ENCODE measurements at places on chromosomes 6 and 20.

DNA sequence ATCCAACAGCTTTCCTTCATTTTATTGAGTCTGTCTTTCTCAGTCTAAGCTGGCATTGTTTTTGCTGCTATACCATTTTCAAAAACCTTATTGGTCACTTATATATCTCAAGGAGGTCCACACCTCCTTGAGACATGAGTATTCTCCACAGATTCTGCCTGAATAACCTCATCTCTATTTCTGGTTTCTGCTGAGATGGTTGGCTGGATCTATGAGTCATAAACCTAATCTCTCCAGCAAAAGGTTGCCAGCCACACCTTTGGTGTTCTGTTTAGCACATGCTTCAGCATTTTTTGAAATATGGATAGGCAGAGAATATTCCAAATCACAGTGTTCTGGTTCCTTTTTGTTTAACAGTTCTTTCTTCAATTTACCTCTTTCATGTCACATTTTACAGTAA is 40.8 kb upstream of the TMEM244 start:
- no peak for DNase-seq

- no peak for DNase-seq
These were observed 23.1 kb upstream of the HMGN3 start for GRCh38 chr6:79257381-79258205.

- no peak for DNase-seq
These were observed 72.5 kb downstream of the FAM50B start for GRCh38 chr6:3921663-3922062.

DNA sequence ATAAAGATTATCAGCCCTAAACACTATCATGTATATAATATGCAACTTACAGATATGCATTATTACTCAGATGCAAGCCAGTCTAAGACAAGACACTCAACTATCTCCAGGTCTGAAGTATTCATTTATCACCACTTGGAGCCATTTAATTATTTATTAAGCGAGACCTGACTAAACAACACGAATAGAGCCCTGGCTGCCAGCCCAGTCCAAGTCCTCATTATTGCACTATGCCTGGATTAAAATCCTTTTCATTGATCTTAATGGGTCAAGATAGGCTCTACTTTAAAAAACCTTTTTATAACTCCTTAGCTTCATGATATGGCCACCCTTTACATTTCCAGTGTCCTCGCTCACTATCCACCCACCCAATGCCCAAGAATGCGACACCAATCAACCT is 183.1 kb upstream of the MARCKS start:
- DNase-seq: no peak

DNA sequence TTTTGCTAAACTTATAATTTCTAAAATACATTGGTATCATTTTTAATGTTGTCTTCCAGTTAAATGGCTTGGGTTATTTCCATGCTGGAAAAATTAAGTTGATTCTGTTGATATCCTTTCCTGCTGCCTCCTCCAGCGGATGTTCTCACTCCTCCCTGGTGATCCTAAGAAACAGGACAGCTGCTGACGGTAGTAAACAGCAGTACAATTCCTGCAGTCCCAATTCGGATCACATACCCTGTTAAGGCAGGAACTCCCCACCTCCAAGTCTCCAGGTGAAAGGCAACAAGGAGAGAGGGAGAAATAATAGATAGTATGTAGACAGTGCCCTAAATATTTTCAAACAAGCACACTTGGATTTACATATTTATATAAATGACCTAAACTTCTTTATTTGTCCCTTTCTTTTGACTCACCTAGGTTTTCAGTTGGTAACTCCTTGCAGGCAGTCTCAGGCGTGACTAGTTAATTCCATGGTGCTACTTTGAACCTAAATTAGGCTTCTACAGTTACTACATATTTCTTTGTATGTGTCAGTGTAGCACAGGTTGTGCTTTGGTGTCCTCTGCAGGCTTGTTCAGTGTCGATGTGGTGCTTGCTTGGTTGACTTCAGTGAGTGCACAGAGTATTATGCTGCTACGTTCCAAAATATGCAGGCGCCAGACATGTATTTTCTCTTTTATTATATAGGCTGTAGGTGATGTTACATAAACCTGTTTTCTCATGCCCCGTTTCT is 126.0 kb downstream of the ADGRB3 start:
- no peak for DNase-seq

DNA sequence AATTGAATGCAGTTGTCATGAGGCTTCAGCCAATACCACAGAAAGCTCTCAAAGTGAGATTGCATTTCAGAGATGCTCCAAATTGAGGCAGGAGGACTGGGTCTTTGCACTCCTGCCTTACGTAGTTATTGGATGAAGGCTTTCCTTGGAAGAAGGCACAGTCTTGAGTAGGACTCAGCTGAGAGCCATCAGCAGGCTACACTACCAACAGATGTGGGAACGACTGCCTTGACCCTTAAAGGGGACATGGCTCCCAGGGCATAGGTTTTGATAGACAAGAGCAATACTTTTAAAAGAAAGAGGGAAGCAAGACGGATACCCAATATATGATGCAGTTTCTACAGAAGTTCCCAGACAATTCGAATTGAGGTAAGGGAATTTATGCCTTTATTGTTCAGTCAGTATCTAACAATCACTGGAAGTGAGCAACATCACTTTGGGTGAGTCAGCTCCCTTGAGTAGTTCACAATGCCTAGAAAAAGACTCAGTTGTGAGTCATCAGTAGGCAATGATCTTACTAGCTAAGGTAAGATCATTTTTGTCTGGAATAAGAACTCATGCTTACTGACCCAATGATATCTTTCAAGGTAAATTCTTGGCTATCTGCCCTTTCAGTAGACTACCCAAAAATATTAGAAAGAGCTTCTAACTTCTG is 390.8 kb downstream of the GJA1 start:
- DNase-seq: no peak

DNA sequence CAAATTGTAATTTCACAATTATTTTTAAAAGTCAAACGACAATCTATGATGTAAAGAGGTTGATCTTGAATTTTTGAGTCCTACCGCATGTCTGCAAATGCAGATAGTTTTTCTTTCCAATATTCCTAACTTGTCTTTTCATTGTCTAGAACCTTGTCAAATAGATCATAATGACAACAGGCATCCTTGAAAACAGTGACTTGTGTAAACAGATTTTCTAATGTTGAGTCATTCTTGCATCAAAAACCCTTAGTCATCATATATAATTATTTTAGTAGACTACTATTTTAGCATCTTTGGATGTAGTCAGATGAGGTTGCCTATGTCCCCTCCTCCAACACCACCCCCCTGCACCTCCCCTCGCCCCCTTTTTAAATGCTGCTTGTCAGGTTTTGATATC is 43.8 kb downstream of the BMP6 start:
- DNase-seq: no peak

- DNase-seq: no peak
These were observed 25.2 kb upstream of the MYLIP start for GRCh38 chr6:16103722-16104121.

DNA sequence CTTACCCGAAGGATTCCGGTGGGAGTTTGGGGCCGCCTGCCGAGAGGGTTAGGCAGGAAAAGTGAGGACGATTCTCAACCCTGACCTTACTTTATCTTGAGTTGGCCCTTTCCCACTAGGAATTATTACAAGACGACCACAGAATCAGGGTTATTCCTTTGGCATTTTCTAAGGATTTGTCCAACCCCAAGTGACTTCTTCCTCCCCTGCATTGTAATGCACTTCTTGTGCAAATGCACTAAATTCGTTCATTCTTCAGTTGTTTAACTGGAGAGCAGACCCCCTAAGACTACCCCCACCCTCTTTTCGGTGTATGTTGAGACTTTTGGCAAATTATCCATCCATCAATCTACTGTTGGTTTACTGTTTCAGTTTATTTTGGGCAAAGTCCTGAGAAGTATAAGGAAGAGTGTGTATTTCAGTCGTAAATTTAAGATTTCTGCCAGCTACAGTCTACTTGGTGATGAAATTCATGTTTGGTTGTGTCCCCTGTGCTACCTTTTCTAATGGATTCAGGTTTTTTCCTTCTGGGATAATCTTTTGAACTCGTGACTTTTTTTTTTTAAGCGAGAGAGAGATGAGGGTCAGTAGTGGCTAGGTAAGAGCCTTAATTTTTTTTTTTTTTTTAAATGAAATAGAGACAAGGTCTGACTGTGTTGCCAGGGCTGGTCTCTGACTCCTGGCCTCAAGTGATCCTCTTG is 611 bp upstream of the TMEM217 start:
- DNase-seq: no peak

DNA sequence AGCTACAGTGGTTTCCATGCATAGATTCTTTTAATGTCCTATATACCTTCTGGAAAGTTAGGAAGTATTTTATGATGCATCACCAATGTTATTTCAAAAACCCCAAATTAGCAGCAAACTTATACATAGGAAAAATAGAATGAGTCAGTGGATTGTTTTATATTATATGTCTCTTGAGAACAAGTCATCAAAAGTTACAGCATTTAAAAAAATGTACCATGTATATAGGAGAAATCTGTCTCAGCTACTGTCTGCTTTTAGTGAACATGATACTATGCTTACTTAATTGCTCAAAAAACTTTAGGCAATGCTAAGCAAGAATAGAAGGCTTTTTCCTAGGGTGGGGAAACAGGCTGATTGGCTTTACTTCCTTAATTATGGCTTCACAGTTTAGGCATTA is 365.3 kb downstream of the SAMD5 start:
- no peak for DNase-seq

DNA sequence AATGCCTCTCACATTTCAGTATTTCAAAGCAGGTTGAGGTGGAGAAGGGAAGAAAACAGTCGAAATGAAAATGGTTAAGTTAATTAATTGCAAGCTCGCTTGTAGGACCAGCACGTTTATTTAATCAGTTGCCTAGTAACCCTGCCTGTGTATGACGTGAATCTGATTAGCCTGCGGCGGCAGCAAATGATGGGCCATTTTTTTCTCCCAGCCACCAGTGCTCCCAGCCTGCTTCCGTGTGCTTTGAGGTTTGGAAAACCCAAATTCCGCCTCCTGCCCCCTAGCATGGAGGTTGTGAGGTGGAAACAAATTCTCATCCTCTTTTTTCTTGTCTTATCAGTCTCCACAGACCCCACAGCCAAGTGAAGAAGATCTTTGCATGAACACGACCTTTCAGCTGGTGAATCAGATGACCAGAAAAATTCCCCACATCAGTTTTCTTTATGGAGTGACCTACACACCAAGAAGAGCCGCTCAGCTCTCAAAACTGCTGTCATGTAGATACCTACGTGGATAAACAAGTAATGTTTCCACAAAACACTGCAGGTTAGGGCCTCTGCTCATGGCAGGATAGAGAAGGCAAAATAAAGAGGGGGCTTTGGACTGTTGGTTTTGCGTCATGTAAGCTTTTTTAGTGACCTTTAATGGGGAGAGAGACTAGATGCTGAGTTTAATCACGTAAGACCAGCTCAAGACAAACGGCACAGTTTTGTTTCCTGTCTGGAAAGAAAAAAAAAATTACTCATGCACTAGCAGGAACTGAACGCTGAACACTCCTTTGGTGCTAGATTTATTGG is 572.9 kb upstream of the NOX3 start:
- no peak for DNase-seq

GRCh38 chr6:29424575-29424974 is 9.8 kb downstream of the OR12D1 start:
- DNase-seq: no peak

DNA sequence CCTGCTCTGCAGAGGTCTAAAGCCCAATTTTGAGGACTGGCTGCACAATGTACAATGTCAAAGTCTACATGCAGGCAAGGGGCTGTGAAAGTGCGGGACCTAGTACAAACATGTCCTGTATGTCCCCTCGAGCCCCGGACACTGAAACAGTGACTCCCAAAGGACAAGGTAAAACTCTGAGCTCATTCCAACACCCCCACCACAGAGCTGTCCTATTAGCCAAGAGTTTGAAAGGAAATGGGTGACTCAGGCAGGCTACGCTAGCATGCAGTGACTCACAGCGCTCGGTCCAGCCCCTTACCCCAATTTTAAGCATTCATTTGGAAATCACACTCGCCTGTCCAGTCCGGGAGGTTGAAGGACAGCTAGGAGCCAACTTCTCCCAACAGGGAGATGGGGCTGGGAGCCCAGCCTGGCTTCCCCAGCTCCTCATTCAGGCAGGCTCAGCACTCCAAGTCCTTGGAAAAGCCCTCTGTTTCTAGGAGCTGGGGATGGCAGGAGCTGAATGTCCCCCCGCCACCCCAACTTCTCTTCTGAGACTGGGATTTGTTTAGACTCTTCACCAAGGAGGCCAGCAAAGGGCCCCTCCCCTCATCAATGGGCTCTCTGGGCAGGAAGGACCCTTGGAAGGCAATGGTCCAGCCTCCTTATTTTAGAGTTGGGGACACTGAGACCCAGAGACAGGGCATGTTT is 3.9 kb downstream of the SDC4 start:
- no peak for DNase-seq

DNA sequence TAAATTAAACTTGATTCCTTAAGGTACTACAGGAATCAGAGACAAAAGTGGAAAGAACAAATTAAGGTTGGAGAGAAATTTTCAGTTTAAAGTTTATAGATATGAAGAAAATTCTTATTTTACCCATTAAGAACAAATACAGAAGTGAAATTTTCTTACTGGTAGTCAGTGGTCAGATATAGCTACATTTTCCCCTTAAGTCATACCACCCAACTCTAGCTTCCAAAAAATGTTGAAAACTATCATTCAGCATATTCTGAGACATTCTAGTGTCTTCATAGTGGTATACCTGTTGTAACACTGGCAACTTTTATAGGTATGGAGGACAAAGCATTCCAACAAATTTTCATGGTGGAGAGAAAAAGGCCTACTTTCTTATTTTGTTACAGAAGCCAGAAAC is 15.6 kb upstream of the SUMO4 start:
- DNase-seq: no peak

DNA sequence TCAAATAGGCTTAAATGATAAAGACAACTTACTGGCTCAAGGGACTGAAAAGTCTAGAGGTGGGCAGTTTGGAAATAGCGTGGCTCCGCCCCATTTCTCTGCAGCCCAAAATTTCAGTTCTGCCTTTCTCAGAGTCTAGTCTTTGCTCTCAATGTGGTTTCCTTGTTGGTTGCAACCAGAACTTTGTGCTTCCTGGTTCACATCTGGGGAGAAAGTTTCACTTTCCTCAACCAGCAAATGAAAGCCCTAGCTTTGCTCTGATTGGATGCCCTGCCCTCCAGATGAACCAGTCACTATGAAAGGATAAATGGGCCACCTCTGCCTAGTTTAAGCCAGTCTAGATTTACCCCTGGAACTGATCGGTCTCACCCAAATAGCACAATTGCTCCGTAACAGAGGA is 14.9 kb downstream of the SYCP2L start:
- no peak for DNase-seq
